Stimulated activated CD8-positive, alpha-beta memory T cell treated with anti-CD3 and anti-CD28 coated beads, Interleukin-4, amount 100 ng/mL, for 1 hour (primary cell): ENCODE measurements at places on chromosomes 2 and 18.

DNA sequence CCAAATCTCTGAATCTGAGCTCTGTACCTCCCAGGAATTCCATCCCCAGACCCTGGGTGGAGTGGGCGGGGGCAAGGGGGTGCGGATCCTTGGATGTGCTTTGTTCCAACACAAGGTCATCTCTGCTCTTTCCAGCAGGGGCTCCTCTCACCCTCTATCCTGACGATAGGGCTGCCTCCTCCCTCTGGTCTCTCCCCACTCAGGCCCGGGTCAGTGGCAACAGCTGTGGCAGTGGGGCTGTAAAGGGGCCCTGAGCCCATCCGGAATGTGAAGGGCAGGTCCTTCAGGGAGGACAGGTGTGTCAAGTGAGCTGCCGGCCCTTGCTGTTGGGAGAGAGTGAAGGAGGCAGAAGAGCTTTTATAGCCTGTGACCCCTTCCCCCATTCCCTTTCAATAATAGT lies 167.8 kb downstream of the CELF4 start:
- DNase-seq: no peak

DNA sequence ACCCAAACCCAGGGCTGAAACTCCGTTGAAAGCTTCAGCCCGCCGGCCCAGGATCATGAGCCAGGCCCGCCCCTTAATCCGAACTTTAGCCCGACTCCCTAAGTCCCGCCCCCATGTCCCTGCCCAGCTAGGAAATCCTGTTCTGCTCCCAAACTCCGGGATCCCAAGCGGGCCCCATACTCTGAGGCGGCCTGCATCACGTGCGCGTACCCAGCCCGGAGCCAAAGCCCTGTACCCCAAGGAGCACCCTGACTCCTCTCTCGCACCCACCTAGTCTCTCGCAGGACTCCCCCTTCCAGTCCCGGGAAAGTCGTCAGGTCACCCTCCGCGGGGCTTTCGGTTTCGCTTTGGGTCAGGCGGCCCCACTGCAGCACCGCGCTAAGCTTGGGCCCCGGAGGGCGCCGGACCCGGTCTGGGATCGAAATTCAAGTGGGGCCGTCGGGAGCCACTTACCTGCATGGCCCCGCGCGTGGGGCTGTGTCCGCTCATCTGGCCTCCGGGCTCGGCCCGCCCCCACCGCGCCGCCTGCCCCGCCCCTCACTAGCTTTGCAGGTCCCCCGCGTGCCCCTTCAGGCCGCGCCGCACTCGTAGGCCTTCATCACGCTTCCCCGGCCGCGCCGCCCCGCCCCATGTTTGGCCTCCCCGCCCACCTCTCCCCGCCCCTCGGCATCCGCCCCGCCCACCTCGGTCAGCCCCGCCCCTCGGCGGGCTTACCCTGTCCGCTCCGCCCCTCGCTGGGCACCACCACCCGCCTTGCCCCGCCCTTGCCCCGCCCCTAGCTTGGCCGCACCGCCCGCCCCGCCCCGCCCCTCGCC lies at the start of gene DNPEP:
DNPEP (minus strand) TSS at position 607 of the 815 bp plus-strand sequence; CDS start at position 489, 118 bp downstream.
- DNase-seq: peak; percentile 95

GRCh38 chr2:57190007-57190406 lies 856.6 kb upstream of the VRK2 start:
- DNase-seq: no peak

DNA sequence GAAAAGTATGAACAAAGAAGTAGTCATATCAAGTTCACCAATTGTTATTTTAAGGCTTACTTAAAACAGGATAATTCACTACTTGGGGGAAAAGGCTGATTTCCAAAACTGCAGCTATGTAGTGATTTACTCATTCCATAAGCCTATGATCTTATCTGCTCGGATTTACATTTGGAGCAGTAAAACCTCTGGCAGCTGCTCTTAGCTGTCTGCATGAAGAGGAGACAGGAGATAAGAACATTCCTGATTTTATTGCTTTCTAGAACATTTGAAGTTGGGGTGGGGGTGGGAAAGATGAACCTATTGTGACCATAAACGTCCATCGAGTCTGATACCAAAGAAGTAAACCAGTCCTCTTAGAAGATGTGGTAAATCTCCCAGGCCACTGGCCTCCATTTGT lies 120.9 kb downstream of the MMADHC start:
- DNase-seq: no peak

GRCh38 chr2:237638176-237638575 lies 10.8 kb downstream of the LRRFIP1 start:
- DNase-seq: no peak

GRCh38 chr2:122072666-122073065 lies 317.2 kb downstream of the TSN start:
- DNase-seq: no peak

GRCh38 chr2:181949047-181949446 lies 36.6 kb upstream of the PPP1R1C start:
- DNase-seq: no peak

DNA sequence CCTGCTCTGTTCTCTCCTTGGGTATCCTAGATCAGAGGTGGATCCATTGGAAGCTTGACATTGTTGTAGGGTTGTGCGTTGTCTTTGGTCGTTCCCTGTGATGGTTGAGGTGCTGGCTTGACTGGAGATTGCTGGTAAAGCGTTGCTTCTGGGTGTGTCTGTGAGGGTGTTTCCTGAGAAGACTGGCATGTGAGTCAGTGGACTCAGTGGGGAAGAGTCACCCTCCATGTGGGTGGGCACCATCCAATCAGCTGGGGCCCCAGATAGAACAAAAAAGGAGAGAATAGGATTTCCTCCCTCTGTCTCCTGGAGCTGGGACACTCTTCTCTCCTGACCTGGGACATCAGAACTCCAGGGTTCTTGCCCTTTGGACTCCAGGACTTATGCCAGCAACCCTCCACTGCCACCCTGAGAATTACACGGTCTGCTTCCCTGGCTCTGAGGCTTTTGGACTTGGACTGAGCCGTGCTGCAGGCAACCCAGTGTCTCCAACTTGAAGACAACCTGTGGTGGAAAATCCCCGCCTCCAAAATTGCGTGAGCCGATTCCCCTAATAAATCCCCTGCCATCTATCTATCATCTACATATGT lies 14.8 kb upstream of the REEP1 start:
- no peak for DNase-seq

GRCh38 chr2:17646081-17646554 lies 105.6 kb downstream of the VSNL1 start:
- no peak for DNase-seq

DNA sequence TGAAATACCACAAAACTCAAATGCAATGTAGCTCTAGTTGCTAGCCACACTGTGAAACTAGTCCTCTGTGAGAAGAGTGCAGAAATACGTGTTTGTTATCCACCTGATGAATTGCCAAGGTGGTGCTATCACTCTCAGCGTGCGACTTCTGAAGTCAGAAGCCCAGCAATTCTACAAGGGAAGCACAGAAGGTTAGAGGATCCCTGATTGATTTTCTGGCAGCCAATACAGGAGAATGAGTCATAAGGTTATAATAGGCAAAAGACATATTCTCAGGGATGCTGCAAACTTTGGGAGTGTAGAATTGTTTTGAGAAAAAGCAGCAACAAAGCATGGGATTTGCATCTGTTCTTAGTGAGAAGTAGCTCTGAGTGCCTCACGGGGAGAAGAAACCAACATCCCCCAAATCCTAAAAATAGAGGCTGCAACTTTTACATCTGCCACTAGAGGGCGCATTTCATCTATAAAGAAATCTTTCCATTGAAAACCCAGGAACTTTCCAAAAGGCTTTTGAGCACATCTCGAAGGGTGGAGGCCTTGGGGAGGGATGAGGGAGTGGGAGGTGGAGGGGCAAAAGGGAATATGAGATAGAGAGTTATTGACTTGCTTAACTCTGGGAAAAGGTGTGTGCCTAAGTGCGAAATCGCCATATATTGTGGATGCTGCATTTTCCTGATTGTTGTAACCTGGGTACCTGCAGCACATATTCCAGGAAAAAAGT lies 78.0 kb downstream of the TMEM182 start:
- no peak for DNase-seq

DNA sequence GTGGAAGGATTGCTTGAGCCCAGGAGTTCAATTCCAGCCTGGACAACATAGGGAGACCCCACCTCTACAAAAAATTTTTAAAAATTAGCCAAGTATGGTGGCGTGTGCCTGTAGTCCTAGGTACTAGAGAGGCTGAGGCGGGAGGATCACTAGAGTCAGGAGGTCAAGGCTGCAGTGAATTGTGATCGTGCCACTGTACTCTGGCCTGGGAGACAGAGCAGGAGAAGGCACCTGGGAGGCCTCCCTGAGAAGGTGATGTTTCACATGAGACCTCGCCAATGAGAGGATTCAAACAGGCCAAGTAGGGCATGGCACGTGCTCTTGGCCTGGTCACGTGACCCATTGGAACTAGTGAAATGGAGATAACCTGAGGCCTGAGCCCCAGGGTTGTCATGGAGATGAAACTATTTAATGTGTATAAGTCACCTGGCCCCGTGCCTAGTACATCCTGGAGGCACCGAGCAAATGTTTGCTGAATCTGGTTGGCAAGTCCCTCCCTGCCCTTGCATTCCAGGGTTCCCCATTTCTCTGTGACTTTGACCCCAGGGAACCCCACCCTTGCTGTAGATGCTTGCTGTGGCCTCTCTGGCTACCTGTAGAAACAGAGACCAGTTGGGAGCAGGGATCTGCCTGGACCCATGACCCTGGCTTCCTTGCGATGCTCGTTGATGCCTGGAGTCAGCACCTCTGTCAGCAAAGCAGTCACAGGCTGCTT lies 26.1 kb upstream of the ROCK2 start:
- DNase-seq: no peak

DNA sequence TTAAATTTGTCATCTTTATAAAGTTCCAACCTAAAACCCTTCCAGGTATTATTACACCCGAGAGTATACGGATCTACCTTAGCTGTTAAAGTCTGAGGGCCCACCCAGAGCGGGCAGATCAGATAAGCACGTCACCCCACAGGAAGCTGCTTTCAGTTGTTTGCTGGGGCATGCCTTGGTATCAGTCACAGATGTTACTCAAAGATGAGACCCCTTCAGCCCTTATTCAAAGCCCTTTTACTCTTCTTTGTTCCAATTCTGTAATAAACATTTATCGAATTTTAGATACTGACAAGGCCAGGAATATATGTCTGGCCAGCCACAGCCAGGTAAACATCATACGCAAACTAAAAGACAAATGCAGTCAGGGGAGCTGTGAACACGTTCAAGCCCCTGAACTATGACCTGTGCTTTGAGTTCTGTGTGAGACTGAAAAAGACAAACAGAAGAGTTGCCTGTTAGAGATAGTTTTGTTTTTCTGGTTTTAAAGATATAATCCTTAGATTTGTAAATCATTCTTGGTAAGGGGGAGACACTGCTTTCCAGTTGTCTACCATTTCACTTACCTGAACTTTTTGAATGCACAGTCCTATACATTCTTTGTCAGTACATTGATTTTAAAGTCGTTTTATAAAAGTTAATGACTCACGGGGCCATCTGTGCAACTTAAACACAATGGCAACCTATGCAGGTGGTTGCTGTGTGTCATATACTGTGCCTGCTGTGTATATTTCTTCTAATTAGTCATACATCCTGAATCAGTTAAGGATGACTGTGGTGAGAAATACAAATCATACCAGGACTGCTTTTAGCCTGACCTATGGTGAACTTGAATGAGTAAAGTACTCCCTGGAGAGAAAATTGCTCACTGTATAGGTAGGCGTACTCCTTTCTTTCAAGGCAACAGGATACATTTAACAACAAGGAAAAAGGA lies 100.5 kb upstream of the ITPRID2 start:
- DNase-seq: no peak

- no peak for DNase-seq
These were observed 585.0 kb upstream of the CHAC2 start for GRCh38 chr2:53182601-53183000.

DNA sequence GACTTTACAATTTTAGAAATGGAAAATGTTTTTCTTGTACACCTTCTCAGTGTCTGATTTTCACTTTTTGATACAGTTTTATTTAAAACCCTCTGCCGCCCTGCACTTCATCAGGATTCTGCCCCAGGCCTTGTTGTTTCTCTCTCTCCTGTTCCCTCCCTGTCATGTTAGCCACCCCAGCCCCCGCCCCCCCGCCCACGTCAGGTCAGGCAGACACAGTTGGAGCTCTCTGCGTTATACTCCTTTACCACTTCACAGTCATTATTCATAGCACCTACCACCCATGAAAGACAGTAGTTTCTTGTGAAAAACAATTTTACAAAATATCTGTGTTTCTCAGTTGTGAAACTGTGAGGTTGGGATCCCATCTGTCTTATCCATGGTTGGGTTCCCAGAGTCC lies 21.5 kb downstream of the ADNP2 start:
- DNase-seq: no peak

GRCh38 chr18:63823516-63824219 lies 48.5 kb downstream of the SERPINB7 start:
- no peak for DNase-seq

DNA sequence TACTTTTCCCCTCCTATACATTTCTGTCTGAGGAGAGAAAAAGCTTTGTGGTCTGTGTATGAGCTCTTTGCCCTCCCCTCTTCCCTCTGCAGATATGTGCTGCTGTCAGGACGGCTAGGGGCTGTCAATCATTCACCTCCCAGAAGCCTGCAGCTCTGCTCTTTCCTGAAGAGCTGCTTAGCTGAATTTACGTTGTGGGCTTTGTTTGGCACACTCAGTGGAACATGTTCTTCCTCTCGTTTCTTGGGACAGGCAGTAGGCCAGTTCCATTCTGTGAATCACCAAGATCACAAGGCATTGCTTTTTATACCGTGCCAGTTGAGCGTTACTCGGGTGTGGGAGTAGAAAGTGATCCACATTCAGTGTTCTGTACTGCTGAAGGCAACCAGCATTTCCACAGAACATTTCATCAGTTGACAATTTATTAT lies 136.7 kb downstream of the LAMA3 start:
- DNase-seq: no peak

DNA sequence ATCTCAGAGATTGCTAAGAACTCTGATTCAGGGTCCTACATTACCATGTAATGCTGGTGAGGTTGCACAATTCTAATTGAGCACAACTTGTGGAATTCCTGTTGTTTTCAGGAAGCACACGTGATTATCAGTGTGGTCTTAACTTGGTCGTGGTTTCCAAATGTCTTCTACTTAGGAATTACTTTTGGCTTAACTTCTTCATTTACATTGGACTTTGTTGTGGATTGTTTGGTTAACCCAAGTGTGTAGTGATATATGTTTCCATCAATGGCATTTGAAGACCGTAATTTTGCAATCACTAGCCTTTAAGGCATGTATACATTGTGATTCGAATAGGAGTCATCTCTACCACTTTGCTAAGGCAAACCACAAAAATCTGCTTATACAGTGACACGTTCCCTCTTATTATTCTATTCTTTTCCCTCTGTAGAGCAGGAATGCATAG lies 373.3 kb downstream of the IRS1 start:
- DNase-seq: no peak

DNA sequence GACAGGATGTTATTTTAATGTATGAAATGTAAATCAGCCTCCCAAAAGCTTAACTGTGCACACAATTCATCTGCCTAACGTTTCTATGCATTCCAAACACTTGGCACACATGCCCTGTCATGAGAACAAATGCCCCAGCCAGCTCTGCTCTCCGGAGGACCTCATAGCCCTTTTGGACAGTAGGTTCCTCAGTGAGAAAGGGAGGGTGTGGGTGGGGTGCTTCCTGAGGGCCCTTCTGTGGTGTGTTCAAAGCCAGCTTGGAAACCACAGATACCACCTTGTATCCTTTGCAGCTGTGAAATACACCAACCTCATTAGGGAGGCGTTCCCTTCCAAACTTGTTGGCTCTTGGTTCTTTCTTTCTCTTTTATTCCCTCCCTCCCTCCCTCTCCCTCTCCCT lies 102.2 kb upstream of the ASB18 start:
- no peak for DNase-seq
